ENCODE measurements at places on chromosomes 1 and 21.
A peak's percentile ranks its signal among the peaks of the same experiment; 100 is the strongest.

DNA sequence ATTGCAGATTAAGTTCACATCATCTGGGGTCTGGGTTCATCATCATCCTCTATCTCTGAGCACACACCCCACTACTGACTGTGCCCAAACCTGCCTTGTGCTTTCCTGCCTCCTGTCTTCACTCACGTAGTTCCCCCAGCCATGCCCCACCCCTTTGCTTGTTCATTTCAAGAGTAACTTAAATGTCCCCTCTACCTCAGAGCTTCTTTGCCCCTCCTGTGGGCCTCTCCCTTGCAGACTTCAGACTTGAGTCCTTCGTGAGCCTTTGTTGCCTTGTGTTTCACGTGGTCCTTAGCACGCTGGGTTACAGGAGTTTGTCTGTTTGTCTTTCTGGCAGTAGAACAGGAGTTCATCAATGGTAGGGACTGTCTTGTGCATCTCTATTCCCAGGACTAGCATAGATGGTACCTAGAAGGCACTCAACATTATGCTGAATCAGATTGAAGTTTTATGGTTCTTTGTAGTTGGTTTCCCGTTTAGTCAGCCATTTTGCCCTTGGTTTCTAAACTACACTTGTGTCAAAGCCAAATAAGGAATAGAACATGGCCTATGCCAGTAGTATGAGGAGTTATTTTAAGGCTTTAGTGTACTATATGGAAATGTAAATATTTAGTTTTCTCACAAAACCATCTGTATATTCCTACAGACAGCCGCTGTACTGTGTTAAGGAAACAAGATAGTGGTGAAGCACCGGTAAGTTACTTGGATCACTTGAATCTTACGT lies 86.2 kb downstream of the TTC3 start:
- H3K27ac ChIP-seq, result no peak overlapping the region
- peaks cover 96% of the 10 kb centered on the region for H3K36me3 ChIP-seq
- no peak overlapping the region for H3K4me3 ChIP-seq
- no peaks in the 10 kb centered on the region for H3K27me3 ChIP-seq

DNA sequence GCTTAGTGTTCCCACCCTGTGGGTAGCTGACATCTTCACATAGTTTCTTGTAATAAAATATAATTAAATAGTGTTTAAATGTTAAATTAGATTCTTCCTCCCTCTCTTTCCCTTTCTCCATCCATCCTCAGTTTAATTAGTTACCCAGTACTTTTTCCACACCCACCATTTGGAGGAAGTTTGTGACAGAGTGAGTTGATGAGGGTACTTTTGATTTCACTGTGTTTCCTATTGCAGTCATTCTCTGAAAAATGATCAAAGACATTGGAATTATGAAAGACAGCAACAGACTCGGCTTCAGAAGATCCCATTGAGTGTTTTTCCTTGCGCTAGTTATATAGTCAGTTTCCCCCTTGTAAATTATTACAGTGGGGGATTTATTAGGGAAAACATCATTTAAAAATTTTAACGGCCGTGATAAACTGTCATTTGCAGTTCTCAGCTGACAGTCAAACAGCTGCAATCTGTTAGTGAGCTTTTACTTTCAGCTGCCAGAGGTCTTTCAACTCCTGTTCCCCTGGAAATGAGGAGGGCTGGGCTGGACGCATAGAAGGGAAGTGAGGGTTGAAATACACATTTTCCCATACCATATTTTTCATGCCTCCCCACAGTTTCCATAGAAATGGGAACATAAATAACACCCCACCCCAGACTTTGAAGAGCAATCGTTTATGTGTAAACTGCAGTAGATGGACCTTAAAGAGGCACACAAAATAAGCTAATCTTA lies 61.3 kb upstream of the CACYBP start:
- H3K36me3 ChIP-seq, result no peaks in the 10 kb centered on the region
- no peak overlapping the region for H3K27ac ChIP-seq
- no peak for DNase-seq
- H3K4me3 ChIP-seq, result no peak overlapping the region

DNA sequence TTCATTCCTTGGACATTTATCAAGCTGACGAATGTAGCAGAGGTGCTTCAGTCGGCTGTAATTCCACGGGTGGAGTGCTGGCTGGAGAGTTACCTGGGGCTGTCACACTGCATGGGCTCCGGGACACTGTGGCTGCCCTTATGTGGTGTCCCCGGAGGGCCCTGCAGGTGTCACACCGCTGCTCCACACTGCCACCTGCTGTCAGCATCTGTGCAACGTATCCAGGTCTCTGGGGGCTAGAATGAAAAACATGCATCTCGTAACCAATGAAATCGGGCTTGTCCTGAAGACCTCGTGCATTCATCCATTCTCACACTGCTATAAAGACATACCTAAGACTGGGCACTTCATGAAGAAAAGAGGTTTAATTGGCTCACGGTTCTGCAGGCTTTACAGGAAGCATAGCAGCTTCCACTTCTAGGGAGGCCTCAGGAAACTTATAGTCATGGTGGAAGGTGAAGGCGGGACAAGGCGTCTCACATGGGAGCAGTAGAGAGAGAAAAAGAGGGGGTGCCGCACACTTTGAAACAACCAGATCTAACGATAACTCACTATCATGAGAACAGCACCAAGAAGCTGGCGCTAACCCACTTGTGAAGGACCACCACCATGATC lies 46.7 kb upstream of the PCBP3 start:
- no peak overlapping the region for H3K4me3 ChIP-seq
- DNase-seq, result peak; percentile 75
- no peaks in the 10 kb centered on the region for H3K27me3 ChIP-seq
- no peak overlapping the region for H3K27ac ChIP-seq
- H3K4me1 ChIP-seq, result no peaks in the 10 kb centered on the region
- H3K36me3 ChIP-seq, result no peaks in the 10 kb centered on the region

DNA sequence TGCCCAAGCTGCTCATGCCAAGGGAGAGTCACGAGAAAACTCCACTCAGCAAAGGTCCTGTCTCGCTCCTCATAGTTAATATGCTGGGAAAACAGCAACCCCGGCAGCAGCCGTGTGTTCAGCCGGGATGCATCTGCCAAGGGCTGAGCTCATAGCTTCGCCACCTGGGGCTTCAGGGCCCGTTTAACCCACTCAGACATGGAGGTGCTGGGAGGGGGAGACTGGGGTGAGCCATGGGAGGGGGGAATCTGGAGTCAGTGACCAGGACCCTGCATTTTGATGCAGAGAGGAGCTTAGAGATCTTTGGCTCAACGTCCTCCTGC lies 283.4 kb downstream of the PTPRU start:
- H3K27ac ChIP-seq, result no peak overlapping the region
- no peaks in the 10 kb centered on the region for H3K4me1 ChIP-seq
- no peak overlapping the region for H3K4me3 ChIP-seq
- no peak for DNase-seq

- no peak overlapping the region for H3K27ac ChIP-seq
- no peak for DNase-seq
- peaks cover 13% of the 10 kb centered on the region for H3K4me1 ChIP-seq
Measured at GRCh38 chr1:68271596-68271995, 39.3 kb upstream of the WLS start.

GRCh38 chr1:50422946-50423669 lies at the start of gene DMRTA2:
DMRTA2 (minus strand) TSS chr1:50423443; CDS start chr1:50421536, 1,907 bp downstream.
- peaks cover 11% of the 10 kb centered on the region for H3K4me1 ChIP-seq
- peak within 1 kb of the TSS; percentile 80 for H3K27ac ChIP-seq
- H3K36me3 ChIP-seq, result peaks cover 30% of the 10 kb centered on the region
- peak; percentile 85 for DNase-seq
- no peaks in the 10 kb centered on the region for H3K27me3 ChIP-seq

GRCh38 chr1:224510880-224511645 lies 76.5 kb upstream of the WDR26 start:
- H3K4me3 ChIP-seq, result no peak overlapping the region
- H3K36me3 ChIP-seq, result no peaks in the 10 kb centered on the region
- DNase-seq, result peak; percentile 65
- peak overlapping the region; percentile 26 for H3K27ac ChIP-seq
- peaks cover 58% of the 10 kb centered on the region for H3K4me1 ChIP-seq

- H3K27ac ChIP-seq, result no peak overlapping the region
- H3K4me3 ChIP-seq, result no peak overlapping the region
- DNase-seq, result no peak
- H3K4me1 ChIP-seq, result peaks cover 43% of the 10 kb centered on the region
- no peaks in the 10 kb centered on the region for H3K27me3 ChIP-seq
- H3K36me3 ChIP-seq, result no peaks in the 10 kb centered on the region
Measured at GRCh38 chr1:227790868-227791267, 24.6 kb upstream of the PRSS38 start.

DNA sequence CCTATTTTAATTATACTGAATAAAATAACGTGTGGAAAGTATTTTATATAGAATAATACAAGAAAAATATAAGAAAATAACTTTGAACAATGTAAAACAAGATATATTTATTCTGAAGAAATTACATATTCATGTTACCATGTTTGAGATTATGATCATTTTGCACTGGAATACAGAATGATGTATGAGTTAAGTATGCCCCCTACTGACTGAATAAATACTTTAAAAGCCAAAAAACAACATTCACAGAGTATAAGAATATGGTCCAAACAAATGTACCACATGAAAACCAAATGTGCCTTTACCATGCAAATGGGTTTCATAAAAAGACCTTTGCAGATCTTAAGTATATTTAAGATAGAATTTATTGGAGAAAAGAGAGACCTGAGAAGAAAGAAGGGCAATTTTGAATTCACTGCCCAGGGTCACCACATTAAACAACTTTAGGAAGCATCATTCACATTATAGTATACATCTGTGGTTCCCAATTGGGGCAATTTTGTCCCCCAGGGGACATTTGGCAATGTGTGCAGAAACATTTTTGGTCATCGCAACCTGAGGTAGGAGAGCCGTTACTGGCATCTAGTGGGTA lies 136.6 kb upstream of the GFI1 start:
- no peaks in the 10 kb centered on the region for H3K27me3 ChIP-seq
- no peak overlapping the region for H3K4me3 ChIP-seq
- no peak for DNase-seq
- H3K27ac ChIP-seq, result no peak overlapping the region

DNA sequence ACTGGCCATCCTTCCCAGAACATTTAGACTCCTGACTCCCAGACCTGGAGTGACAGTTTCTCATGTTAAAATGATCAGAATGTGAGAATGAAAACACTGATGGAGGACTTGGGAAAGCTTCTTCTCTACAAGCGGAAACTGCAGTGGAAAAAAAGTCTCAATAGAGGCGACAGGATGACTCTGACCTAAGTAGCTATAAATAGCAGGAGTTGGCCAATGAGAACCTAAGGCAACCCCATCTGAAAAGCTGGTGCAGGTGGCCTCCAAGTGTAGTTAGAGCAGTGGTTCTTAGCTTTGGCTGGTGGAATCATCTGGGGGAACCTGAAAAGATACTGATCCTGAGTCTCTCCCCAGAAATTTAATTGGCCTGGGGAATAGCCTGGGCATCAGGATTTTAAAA lies 44.2 kb upstream of the EXOSC10 start:
- H3K27me3 ChIP-seq, result no peaks in the 10 kb centered on the region
- no peaks in the 10 kb centered on the region for H3K4me1 ChIP-seq
- H3K4me3 ChIP-seq, result no peak overlapping the region
- no peak for DNase-seq

DNA sequence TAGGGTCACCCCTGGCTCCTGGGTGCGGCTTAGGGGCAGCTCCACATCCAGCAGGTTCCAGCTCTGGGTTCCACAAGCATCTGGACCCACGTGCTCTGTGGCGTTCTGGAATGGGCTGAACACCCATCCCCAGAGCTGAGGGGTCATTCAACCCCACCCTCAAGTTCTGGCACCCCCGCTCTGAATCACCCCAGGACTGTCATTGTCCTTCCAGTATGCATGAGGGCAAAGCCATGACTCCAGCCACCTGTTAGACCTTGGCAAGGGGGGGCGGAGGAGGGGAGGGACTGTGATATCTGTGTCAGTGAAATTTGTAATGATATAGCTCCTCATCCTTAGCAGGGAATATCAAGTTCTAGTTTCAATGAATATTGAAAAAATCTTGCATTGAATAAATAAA lies 12.3 kb downstream of the INSRR start:
- no peaks in the 10 kb centered on the region for H3K36me3 ChIP-seq
- peaks cover 5% of the 10 kb centered on the region for H3K27me3 ChIP-seq
- no peak for DNase-seq
- no peak overlapping the region for H3K4me3 ChIP-seq
- H3K4me1 ChIP-seq, result no peaks in the 10 kb centered on the region
- H3K27ac ChIP-seq, result no peak overlapping the region

GRCh38 chr1:224267925-224268324 lies 62.0 kb downstream of the NVL start:
- no peak for DNase-seq
- peaks cover 36% of the 10 kb centered on the region for H3K4me1 ChIP-seq
- H3K36me3 ChIP-seq, result peaks cover 25% of the 10 kb centered on the region

GRCh38 chr1:207856276-207857023 lies 54.5 kb downstream of the CD34 start:
- no peak for DNase-seq
- no peaks in the 10 kb centered on the region for H3K27me3 ChIP-seq
- no peaks in the 10 kb centered on the region for H3K4me1 ChIP-seq
- H3K36me3 ChIP-seq, result no peaks in the 10 kb centered on the region
- H3K4me3 ChIP-seq, result no peak overlapping the region
- no peak overlapping the region for H3K27ac ChIP-seq

- peak overlapping the region; percentile 89 for H3K4me3 ChIP-seq
- H3K27ac ChIP-seq, result peak overlapping the region; percentile 87
- peaks cover 15% of the 10 kb centered on the region for H3K4me1 ChIP-seq
- H3K36me3 ChIP-seq, result peaks cover 48% of the 10 kb centered on the region
Measured at GRCh38 chr1:52365071-52365745, 797 bp downstream of the CC2D1B start.

DNA sequence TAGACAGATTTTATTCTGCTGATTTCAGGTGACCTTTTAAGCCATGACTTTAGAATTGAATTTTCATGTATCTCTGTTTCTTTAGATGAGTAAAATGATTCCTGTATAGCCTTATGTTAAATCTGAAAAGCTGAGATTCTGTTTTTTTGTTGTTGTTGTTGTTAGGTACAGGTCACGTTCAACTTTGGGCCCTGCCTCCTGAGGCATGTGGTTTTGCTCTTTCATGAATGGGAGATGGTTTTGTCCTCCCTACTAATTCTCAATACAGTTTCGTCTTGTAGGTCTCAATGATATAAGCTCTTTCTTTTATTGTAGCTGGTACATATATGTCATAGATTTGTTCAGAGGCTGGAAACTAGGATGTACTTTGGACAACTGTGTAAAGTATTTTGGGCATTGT lies 79.6 kb downstream of the CDC14A start:
- no peak overlapping the region for H3K27ac ChIP-seq
- H3K4me1 ChIP-seq, result 0 out of 2 replicates have a peak, but pooled peaks cover 5% of the 10 kb centered on the region
- H3K27me3 ChIP-seq, result no peaks in the 10 kb centered on the region
- no peak overlapping the region for H3K4me3 ChIP-seq

GRCh38 chr1:197937892-197938291 lies 20.7 kb downstream of the LHX9 start:
- no peak overlapping the region for H3K4me3 ChIP-seq
- no peaks in the 10 kb centered on the region for H3K36me3 ChIP-seq
- no peaks in the 10 kb centered on the region for H3K4me1 ChIP-seq

GRCh38 chr1:20185834-20186782 lies at the start of the genes PLA2G2C and UBXN10:
PLA2G2C (minus strand) TSS chr1:20186518; CDS start chr1:20177363, 9,155 bp downstream.
UBXN10 (plus strand) TSS chr1:20186096; CDS start chr1:20190562, 4,466 bp downstream.
- H3K36me3 ChIP-seq, result no peaks in the 10 kb centered on the region
- DNase-seq, result no peak
- H3K4me1 ChIP-seq, result no peaks in the 10 kb centered on the region
- H3K4me3 ChIP-seq, result no peak within 1 kb of the TSS
